ENCODE measurements at places on chromosomes 4 and X.

DNA sequence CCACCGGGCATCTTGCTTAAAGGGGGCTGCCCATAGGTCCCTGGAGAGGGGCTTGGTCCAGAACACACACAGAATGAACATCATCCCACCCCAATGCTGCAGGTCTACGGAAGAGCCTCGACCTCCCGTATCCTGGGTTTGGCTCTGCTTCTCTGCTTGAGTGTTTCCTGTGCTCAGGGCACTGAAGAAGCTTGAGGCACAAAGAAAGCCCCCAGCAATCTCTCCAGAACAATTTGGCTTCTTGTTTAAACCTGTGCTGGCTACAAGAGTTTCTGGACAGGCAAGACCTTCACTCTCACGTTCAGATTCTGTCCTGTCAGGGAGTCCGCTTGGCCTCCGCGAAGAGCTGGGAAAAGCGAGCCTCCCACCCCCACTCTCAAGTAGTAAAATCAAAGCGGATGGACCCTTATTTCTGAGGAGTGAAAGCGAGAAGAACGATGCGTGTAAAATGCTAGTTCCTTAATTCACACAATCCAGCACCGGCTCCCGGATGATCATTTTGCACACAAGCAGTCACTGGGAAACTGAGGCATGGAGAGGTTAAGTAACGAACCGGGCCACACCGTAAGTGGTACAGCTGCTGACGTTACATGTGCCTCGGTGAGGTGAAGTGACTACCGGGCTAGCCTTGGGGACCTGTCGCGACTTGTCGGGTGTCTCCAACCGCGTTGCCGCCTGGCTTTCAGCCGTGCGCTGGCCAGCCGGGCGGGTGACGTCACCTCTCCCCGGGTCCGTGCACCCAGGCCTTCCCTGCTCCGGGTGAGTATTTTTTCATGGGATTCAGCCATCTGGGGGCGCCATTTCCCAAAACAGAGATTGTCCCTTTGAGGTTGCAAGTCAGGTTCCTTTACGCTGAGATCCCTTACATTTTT lies 3.1 kb upstream of the SFRP2 start:
- DNase-seq, result no peak

DNA sequence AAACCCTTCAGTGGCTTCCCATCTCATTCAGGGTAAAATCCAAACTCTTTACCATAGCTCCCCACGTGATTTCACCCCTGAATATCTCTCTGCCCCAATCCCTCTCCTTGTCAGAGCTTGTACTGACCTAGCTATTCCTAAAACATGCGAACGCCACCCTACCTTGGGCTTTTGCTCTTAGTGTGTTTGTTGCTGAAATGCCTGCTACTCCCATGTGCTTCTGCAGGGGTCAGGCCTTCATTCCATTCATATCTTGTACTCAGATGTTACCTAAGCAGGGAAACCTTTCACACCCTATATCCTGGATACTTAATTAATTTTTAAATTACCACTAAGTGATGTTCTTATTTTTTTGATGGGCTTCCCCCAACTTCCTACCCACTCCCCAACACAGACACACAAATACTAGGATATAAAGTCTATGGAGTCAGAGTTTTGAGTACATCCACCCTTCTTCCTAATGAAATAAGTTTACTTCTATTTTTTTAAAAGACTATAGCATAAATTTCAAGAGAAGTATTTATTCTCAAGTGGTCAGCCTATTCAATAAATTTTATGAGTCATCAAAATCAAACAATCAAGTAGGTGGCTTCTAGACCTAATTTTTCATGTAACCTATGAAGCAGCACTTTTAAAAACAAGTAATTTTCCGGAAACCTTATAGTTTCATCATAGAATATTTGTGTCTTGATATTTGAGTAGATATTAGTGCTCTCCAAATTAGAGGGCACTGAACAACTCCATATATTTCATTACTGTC lies 189.4 kb downstream of the RAPGEF2 start:
- no peak for DNase-seq

GRCh38 chr4:48653217-48654014 lies 126.7 kb downstream of the FRYL start:
- peak; percentile 60 for DNase-seq

DNA sequence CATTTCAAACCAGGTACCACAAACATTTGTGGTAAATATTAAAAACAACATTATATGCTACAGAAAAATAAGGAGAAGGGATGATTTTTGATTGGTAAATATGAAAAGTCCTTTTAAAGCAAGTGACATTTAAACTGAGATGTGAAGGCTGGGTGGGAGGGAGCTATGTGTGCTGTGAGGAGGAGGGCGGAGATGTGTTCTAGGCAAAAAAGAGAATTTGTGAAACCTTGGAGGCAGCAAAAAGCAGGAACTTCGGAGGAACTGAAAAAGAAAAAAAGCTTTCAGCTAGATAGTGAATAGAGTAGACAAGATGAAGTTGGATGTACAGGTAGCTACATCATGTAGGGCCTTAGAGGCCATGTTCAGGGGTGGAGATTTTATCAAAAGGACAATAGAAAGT lies 10.1 kb upstream of the ARAP2 start:
- DNase-seq, result no peak

GRCh38 chr4:13907255-13907751 lies 279.8 kb upstream of the BOD1L1 start:
- DNase-seq, result no peak

GRCh38 chr4:106312997-106313522 lies 2.9 kb downstream of the TBCK start:
- DNase-seq, result no peak

DNA sequence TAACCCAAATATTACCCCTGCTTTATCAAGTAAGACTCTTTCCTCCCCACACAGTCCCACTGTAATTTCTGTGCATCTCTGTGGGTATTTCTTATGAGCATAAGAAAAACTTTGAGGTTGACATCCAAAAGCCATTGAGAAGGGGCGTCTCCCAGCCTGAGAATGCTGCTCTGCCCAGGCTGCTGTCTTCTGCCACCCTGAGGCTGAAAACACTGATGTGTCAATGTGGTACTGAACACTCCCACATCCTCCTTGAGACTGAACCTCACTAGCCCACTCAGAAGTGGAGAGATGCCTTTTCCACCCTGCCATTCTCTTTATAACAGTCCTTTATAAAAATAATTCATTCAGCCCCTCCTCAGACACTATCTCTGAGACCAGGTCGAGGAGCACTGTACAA lies 120.8 kb downstream of the SMIM20 start:
- no peak for DNase-seq

DNA sequence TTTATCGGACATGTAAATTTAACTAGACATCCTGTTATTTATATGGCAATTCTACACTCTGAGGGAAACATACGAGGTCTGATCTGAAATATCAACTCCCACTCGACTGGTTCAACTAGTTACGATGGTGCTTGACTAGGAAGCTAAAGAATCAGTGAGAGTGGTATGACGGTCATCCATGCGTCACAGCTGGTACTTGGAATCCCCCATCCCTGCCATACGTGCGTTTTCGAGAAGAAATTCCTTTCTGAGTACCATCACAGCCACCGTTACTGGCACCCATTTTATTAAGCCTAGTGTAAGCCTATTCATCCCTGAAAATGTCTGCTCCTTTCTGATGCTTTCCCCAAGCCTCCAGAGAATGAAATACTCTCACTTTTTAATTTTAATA lies 695 bp upstream of the PIGA start:
- DNase-seq, result no peak

GRCh38 chr4:73788411-73788810 lies 48.0 kb downstream of the CXCL8 start:
- no peak for DNase-seq

DNA sequence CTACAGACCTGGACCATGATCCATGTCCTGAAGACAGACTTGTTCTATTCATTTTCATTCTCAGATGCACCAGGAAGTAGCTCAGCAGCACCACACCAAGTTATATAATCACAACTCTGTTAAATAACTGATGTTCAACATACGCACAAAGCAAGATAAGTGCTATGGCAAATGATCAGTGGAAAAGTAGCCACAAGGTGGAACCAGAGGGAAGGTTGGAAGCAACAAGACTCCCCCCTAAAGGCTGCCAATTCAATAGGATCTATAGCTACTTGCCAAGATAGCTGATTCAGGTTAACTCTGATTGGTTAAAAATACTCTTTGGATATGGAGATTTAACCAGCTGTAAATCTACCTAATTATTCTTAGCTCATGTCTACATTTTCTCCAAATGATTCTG lies 23.7 kb upstream of the FAM47B start:
- DNase-seq, result peak; percentile 0

- DNase-seq, result no peak
Measured at GRCh38 chrX:46029777-46030176, 515.4 kb downstream of the ZNF674 start.

- DNase-seq, result no peak
Measured at GRCh38 chr4:162010362-162010761, 153.4 kb downstream of the FSTL5 start.

- DNase-seq, result no peak
Measured at GRCh38 chrX:95218976-95219375, 1465.7 kb upstream of the DIAPH2 start.

GRCh38 chr4:11489453-11490083 lies 60.9 kb upstream of the HS3ST1 start:
- no peak for DNase-seq

- no peak for DNase-seq
Measured at GRCh38 chr4:153243468-153243867, 39.2 kb downstream of the TRIM2 start.

DNA sequence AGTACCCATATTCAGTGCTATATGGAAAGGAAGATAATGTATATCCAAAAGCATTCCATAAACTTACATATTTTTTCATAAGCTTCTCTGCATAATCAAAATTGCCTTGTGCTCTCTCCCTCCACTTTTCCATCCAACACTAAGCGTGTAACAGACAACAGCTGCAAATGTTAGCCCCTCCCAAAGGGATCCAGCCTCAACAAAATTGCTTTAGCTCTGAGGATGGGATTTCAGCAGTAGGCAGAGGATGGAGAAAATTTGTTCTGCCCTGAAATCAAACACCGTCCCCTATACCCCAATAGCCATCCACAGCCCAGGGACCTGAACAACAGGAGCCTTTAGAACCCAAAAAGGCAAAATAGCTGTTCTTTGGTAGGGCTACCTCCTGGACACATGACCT lies 28.8 kb upstream of the FGF13 start:
- DNase-seq, result no peak

DNA sequence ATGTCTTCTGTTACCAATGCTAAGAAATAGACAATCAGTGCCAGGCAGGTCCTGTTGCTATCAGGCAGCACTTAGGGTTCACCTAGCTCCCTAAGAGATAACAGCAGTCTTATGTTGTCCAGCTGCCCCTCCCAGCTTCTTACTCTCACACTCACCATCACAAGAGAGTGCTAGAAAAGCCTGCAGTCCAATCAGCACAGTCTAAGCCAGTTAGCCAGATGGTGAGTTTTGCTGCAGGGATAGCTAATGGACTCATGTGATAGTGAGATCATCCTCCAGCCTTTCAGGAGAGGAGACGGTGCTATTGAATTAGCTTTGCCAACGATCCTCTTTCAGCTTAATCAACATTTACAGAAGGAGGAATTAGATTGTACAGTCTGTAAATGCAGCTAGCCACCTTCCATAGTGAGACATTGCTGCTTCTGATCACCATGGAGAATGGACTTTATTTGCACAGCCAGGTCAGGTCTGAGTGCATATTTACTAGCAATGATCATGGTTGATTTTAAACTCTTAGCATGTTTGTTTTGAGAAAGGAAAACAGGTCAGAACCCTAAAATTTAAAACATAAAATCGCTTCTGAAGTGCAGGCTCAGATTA lies 438.3 kb downstream of the CENPC start:
- DNase-seq, result peak; percentile 50

GRCh38 chr4:104905546-104905945 lies 241.1 kb upstream of the TET2 start:
- DNase-seq, result no peak

DNA sequence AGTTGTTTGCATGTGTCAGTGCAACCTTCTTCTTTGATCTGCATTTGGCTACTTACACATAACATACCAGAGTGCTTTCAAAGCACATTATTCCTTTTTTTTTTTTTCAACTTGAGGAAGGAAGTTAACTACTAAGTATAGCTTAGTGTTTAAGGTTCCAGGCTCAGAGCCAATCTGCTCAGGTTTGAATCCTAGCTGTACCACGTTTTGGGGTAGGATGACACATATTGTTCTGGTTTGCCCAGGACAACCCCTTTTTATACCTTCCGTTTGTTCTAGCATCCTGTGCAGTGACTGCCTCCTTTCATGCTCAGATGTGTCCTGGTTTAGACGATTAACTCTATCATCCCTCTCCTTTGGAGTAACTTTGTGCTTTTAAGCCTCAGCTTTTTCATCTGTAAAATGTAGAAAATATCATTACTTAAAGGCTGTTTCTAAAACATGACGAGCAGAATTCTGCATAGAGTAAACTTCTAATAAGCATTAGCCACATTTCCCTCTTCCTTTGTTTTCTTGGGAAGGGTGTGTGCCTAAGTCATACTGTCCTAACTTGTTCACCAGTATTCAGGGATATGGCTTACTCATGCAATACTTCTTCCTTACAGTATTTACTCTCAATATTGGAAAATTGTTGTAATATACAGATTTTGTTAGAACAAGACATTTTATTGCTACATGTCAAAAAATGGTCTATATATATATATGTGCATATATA lies 281.3 kb downstream of the C4orf33 start:
- DNase-seq, result no peak

GRCh38 chrX:119871599-119872395 lies at the start of the genes NDUFA1 and RNF113A:
NDUFA1 (plus strand) TSS chrX:119871832; CDS start chrX:119871912, 80 bp downstream.
RNF113A (minus strand) TSS chrX:119871733; CDS start chrX:119871613, 120 bp downstream.
- peak; percentile 89 for DNase-seq

GRCh38 chr4:125004676-125005075 lies 292.1 kb upstream of the ANKRD50 start:
- no peak for DNase-seq

GRCh38 chrX:149060921-149061320 lies 444.2 kb downstream of the IDS start:
- DNase-seq, result no peak

DNA sequence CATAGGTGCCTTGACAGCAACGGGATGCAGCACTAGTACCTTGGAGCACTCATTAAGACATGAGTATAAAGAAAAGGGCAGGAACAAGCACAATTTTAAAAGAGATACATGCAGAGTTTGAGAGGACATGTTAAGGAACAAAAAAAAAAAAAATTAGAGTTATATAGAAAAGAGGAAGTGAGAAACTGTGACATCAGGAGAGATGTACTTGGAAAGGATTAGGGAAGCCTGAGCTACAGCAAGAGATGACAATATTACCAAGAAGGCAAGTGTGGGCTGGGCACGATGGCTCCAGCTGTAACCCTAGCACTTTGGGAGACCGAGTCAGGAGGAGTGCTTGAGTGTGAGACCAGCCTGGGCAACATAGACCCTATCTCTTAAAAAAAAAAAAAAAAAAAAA lies 37.4 kb downstream of the GPR143 start:
- DNase-seq, result no peak

DNA sequence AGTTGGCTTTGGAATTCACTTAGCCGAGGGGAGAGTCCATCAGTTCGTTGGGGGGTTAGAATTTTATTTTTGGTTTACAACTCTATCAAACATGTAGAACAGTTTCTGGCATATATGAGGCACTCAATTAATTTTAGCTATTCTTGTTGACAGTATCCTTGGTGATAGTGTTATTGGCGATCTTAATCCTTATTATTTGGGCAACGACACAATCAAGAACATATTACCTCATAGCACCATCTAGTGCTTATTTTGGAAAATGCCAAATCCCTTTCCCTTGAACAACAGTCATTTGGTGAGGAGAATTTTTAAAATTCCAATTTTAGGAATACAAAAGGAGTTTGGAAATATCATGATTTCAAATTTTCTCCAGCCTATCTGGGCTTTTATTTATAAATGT lies 17.9 kb upstream of the PGRMC1 start:
- DNase-seq, result peak; percentile 38

Measured in G401 (cell line).